CD4-positive, alpha-beta T cell treated with Interleukin-6 at 100 ng/mL for 8 hours (primary cell): ENCODE measurements at places on chromosomes 3 and 15.

DNA sequence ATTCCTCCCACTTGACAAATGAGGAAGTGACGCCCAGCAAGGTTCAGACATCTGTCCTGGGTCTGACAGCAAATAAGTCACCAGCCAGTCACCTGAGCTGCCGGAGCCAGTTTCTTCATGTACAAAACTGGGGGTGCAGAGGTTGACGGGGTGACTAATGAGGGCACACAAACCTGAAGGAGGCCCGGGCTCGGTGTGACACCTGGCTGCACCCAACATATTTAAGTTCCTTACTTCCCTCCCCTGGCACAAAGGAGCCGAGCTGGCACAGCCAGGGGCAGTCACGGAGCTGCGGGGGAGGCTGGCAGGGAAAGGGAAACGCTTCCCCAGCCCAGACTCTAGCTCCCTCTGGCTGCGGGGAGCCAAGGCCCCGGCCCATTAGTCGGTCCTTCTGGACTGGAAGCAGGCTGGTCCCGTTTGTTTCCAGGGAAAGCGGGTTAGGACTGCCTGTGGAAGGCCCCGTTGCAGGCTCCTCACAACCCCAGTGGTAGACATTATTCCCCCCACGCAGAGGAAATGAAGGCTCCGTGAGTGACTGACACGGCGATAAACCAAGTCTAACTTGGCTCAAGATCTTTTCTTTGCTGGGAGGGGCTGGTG lies 2.3 kb downstream of the FBXL22 start:
- DNase-seq: no peak

DNA sequence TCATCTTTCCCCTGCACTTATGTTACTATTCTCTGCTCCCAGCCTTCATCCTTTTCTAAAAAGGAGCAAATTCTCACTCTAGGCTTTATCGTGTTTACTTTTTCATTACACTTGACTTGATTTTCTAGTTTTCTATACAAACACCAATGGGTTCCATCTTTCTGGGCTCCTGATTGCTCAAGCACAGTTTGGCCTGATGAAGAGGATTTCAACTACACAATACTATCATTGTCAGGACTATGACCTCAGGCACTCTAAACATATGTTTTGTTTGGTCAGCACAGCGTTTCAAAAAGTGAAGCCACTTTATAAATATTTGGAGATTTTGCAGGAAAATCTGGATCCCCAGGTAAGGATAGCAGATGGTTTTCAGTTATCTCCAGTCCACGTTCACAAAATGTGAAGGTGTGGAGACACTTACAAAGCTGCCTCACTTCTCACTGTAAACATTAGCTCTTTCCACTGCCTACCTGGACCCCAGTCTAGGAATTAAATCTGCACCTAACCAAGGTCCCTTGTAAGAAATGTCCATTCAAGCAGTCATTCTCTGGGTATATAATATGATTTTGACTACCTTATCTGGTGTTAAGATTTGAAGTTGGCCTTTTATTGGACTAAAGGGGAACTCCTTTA lies 86.2 kb downstream of the TGFBR2 start:
- DNase-seq: no peak

- no peak for DNase-seq
These were observed 61.6 kb upstream of the STAC start for GRCh38 chr3:36318621-36319200.

DNA sequence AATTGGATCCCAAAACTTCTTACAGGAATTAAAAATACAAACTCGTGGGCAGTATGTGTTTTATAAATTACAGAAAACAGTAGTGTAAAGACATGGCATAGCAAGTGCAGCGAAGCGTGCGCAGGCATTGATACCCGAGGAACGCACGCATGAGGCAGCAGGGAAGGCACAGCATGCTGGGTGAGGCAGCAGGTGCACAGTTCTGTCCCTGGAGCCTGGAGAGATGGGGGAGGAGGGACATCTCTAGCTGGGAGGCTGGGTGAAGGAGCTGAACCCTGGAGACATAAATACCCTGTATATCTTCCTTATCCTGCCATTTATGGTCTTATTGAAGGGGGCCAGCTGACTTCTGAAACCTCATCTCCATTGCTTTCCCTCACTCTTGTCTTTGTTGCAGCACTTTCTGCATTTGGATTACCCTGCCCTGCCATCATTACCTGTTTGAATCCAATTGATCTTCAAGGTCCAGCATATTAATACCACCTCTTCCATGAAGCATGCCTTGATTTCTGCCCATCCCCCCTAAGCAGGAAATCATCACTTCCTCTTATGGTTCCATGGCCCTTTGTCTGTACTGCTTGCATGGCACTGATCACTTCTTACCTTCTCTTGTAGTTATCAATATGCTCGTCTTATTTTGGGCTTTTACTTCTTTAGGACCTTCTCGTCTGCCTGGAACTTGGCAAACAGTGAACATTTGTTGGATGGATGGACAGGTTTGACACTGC lies 20.5 kb downstream of the LPP start:
- no peak for DNase-seq

DNA sequence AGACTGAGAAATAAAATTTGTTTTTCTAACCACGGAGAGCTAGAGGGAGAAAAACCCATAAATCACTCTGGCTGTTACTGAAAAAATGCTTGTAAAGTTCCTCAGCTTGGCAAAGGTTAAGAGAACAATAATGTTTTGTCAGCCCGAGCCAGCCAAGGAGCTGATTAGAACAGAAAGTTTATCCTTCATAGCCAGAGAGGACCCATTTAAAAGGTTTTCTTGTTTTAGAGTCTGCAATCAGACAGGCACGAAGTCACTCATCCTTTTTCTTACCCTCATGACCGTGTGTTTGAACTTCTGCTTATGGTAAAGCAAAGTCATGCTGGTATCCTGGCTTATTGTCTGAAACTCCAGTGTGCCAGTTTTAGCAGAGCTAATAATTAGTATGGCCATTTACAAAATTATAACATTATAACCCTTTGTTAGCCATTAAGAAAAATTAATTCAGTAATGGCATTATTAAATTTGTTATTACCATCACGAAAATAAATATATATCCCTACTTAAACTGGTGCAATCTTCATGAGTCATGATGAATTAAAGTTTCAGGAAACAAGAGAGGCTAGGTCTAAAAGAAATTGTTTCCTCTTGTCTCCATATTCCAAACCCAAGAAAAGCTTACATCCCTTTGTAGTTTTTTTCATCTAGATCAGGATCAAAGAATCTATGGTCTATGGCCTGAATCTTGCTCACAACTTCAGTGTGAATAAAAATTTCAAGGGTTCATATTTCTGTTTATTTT lies 13.5 kb upstream of the STXBP5L start:
- DNase-seq: no peak

DNA sequence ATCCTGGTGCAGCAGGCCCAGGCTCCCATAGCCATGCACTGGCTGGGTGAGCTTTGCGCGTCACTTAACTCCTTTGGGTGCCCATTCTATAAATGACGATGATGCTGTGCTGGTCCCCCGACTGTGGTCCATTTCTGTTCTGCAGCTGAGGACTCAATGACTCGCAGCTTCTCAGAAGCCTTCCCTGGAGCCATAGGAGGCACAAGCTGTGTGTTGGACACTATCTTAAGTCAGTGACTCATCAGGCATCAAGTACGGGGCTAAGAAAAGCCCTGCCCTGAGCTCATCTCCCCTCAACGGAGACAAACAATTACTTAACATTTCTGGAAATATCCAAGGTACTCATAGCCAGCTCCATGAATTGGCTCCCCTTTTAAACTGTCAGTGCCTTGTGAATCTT lies 13.8 kb upstream of the MUSTN1 start:
- no peak for DNase-seq

GRCh38 chr3:152719264-152719663 lies 115.7 kb upstream of the P2RY1 start:
- DNase-seq: no peak

- DNase-seq: no peak
These were observed 114.1 kb upstream of the GALNT15 start for GRCh38 chr3:16060358-16060852.

GRCh38 chr15:80710635-80711554 lies 15.8 kb downstream of the ABHD17C start:
- no peak for DNase-seq

- DNase-seq: no peak
These were observed 27.7 kb upstream of the MFSD1 start for GRCh38 chr3:158773845-158774830.

- no peak for DNase-seq
These were observed 122.8 kb upstream of the ABHD17C start for GRCh38 chr15:80572337-80572736.

GRCh38 chr3:190053919-190054672 lies 66.6 kb downstream of the P3H2 start:
- DNase-seq: no peak

DNA sequence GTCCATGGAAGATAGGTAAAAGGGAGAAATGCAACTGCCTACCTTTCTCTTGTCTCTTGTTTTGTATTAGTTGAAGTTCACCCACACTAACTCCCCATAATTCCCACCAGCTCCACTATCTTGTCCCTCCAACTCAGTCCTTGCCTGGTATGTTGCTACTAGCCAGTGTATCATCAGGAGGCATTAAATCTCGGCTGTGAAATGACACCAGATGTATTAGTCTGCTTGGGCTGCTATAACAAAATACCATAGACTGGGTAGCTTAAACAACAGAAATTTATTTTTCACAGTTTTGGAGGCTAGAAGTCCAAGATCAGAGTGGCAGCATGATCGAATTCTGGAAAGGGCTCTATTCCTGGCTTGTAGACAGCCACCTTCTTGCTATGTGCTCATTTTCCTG lies 102.3 kb upstream of the WDR72 start:
- DNase-seq: no peak

DNA sequence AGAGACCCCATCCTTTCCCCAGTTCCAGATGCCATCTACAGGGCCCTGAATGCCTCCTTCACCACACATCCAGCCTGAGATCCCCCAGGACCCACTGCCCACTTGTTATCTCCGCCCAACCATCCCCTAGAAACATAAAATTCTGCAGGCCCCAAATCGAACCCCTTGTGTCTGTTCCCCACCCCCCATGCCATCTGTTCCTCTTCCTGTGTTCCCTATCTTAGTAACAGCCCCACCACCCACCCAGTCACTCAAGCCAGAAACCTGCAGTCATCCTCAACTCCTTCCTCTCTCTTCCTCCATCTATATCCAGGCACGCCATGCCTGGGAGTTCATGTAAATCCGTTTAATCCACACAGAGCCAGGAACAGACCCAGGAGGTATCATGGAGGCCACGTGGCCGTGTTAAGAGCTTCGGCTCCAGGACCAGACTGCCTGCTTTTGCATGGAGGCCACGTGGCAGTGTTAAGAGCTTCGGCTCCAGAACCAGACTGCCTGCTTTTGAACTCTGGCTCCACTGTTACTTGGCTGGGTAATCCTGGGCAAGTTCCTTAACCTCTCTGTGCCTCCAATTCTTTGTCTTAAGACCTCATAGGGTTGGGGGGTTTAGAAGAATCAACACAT lies 4.8 kb downstream of the CSRNP1 start:
- DNase-seq: no peak

- DNase-seq: no peak
These were observed 15.7 kb downstream of the EMC4 start for GRCh38 chr15:34240537-34240936.

DNA sequence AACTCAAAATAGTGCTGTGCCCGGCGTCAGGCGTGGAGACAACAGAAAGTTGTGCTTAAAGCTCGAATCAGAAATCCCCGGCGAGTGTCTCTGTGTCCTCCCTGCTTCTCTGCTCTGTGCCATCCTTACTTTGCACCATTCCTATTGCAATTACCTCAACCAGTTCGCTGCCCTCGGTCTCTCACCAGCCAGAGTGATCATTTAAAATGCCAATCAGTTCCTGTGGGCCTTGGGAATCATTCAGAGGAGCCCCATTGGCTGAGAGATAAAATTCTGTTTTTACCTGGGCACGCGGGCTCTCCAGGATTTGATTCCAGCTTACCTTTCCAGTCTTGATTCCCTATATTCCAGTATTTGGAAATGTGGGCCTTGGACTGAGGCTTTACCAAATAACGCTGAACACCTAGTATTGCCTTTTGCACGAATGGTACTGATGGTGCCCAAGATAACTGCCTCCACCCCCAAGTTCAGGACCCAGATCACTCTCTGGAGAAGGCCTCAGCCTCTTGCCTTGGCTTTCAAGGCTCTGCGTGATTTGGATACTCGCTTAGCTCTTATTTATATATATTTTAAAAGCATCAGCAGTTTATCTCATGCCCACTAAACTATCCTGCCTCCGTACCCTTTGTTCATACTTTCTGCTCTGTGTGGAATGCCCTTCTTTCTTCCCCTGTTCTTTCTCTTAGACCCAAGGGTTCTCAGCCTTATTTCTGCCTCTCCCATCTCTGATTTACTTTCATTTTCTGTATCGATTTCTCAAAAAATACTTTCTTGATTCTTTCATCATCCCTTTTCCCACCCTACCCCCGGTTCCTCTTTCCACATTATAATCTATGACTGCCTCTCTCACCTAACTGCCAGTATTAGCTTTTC lies 863 bp downstream of the PSMA4 start:
- DNase-seq: no peak

- no peak for DNase-seq
These were observed 63.6 kb downstream of the AAGAB start for GRCh38 chr15:67190813-67191212.

- no peak for DNase-seq
These were observed 19.9 kb downstream of the WNT7A start for GRCh38 chr3:13860001-13860400.

DNA sequence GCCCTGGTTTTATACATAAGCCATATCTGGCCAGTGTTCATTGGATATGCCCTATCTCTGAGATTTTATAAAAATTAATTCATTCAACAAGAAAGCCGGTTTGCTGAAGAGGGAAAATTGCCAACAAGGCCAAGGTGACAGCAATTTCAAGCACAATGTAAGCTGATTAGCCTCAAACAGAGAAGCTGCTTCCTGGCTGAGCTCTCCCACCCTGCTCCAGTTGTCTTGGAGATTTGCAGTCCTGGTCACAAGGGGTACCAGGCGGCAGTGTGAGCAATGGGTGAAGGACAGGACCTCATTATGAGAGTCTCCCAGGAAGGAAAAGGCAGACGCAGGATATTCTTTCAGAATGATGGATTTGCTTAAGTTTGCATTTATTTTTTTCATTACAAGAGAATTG lies 5.4 kb upstream of the THSD4 start:
- no peak for DNase-seq

DNA sequence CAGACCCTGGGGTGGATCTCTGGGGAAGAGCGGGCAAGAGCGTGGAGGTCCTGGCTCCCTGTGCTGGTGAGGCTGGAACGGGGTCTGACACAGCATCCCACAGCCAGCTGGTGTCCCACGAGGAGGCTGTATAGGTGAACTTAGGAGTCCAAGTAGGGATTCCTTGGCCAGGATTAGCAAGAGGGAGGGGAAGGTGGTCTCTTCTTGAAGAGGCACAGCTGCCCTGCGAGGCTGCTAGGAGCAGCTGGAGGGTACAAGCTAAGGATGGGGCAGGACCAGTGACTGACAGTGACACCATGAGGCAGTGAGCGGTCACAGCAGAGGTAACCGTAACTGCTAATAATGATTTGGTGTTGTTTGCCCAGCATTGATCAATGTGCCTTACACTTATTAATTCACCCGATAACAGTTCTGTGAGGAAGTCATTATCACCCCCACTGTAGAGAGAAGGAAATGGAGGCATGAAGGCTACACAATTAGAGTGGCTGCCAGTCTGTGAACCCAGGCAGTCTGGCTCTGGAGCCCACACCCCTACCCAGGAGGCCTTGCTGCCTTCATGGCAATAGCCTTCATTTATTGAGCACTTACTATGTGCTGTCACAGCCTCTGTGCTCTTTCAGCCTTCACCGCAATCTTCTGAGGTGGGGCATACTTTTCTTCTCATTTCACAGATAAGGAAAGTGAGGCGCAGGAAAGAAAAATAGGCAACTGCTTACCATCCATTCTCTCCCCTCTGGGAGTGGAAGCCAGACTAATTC lies 59.4 kb downstream of the TMEM44 start:
- peak; percentile 36 for DNase-seq

- no peak for DNase-seq
These were observed 1.1 kb upstream of the WDR5B start for GRCh38 chr3:122416966-122417365.
